ENCODE measurements at places on chromosomes 7 and 10.
A peak's percentile ranks its signal among the peaks of the same experiment; 100 is the strongest.

DNA sequence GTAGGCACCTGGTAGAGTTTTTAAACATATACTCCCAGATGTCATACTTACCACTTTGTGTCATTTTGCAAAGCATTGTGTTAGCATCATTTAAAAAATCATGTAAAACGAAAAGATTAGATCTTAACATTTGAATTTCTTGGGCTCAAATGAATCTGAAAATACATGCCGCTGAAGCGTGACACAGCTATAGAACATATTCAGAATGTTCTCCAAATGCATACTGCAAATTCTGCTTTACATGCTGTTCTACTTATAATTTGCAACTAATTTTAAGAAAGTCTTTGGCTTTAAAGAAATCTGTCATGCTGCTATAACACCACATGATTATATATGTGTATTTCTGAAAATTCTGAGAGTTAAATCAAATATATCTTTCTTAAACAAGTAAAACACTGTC lies 109.2 kb upstream of the CAV2 start:
- DNase-seq = no peak
- no peaks in the 10 kb centered on the region for H3K36me3 ChIP-seq
- H3K4me1 ChIP-seq = no peaks in the 10 kb centered on the region
- no peaks in the 10 kb centered on the region for H3K27me3 ChIP-seq
- no peak overlapping the region for H3K27ac ChIP-seq

DNA sequence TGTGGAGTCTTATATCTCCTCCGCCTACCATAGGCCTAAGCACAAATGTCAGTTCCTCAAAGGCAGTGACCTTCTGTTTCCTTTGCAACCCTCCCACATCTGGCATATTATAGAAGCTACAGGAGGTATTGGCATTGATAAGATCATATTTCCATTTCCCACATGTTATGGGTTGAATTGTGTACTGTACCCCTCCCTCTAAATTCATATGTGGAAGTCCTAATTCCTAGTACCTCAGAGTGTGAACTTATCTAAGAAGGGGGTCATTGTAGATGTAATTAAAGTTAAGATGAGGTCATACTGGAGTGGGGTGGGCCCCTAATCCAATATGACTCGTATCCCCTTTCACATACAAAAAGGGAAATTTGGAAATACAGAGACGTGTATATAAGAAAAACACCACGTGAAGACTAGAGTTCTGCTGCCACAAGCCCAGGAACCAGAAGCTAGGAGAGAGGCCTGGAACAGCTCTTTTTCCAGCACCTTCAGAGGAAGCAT lies 6.1 kb upstream of the LAMB4 start:
- no peak for DNase-seq
- no peaks in the 10 kb centered on the region for H3K36me3 ChIP-seq
- no peaks in the 10 kb centered on the region for H3K4me1 ChIP-seq

DNA sequence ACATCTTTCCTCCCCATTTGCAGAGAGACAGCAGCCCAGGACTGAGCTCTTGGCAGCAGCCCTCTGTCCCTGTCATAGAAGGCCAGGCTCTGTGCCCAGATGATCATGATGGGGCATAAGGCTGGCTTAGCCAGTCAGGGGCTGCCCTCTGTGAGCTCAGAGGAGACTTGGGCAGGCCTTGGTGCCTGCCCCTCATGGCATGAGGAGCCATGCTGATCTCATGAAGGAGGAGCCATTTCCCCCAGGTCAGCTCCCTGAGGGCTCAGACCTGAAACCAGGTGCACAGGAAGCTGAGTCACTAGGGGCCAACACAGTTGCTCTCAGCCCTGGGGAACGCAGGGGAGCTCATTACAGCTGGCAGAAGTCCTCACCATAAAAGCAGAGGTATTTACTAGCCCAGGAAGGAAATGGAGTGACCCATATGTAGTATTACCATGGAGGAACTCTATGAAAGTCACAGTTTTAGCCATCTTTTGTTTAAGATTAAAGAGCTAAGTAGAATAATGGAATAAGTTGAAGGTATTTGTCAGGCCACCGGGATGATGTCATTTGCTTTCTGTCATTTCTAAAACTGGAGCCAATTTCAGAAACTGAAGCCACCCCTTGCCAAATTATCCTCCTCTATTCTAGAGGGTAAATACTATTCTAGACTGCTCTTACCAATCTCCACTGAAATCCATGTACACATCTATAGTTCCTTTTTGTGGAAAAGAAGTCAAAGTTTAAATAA lies 362.4 kb upstream of the ZNF32 start:
- peaks cover 3% of the 10 kb centered on the region for H3K4me1 ChIP-seq
- no peaks in the 10 kb centered on the region for H3K36me3 ChIP-seq
- no peaks in the 10 kb centered on the region for H3K27me3 ChIP-seq
- DNase-seq = no peak

- H3K27ac ChIP-seq = no peak overlapping the region
- H3K27me3 ChIP-seq = no peaks in the 10 kb centered on the region
- H3K4me1 ChIP-seq = no peaks in the 10 kb centered on the region
- H3K36me3 ChIP-seq = no peaks in the 10 kb centered on the region
Observed at GRCh38 chr7:101784292-101785127, 32.9 kb upstream of the CUX1 start.

DNA sequence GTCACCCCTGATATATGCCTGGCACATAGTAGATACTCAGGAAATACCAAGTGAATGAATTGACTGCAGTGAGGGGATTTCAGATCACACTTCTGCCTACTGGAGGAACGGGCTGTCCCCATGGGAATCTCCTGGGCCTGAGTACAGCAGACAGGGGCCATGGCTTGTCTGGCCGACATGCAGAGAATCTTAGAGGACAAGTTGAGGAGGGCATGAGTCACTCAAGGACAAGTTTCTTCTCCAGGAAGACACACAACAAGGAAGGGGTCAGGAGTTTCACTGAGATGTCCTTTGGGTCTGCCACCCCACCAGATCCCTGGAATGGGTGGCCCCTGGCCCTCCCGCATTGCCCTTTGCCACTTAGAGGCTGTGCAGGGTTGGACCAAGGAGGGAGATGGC lies 20.7 kb downstream of the PLPP4 start:
- no peak for DNase-seq
- H3K4me3 ChIP-seq = no peak overlapping the region
- H3K36me3 ChIP-seq = no peaks in the 10 kb centered on the region
- H3K27me3 ChIP-seq = no peaks in the 10 kb centered on the region
- no peaks in the 10 kb centered on the region for H3K4me1 ChIP-seq
- H3K27ac ChIP-seq = no peak overlapping the region

GRCh38 chr7:64113981-64114380 lies 68.7 kb downstream of the ZNF727 start:
- no peak for DNase-seq
- H3K36me3 ChIP-seq = no peaks in the 10 kb centered on the region
- no peaks in the 10 kb centered on the region for H3K4me1 ChIP-seq
- no peak overlapping the region for H3K4me3 ChIP-seq
- H3K27me3 ChIP-seq = no peaks in the 10 kb centered on the region

DNA sequence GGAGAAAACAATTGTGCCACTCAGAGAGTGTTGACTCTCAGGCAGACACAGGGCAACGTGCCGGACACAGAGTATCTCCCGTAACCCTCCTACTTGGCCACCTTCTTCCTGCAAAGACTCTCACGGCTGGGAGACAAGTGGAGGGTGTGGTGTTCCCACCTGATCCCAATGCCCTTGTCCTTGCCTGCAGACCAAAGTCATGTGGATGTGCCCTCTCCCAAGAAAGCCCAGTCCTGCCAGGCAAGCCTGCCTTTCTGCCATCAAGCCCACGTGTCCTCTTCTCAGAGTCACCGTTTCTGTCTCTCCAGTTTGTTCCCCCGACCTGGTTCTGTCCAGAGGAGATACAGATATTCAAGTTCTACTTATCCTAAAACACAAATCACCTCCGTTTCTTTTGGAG lies 723 bp downstream of the PNLIPRP2 start:
- H3K27me3 ChIP-seq = no peaks in the 10 kb centered on the region
- DNase-seq = peak; percentile 51
- H3K4me1 ChIP-seq = peaks cover 24% of the 10 kb centered on the region
- peak overlapping the region; percentile 84 for H3K27ac ChIP-seq

DNA sequence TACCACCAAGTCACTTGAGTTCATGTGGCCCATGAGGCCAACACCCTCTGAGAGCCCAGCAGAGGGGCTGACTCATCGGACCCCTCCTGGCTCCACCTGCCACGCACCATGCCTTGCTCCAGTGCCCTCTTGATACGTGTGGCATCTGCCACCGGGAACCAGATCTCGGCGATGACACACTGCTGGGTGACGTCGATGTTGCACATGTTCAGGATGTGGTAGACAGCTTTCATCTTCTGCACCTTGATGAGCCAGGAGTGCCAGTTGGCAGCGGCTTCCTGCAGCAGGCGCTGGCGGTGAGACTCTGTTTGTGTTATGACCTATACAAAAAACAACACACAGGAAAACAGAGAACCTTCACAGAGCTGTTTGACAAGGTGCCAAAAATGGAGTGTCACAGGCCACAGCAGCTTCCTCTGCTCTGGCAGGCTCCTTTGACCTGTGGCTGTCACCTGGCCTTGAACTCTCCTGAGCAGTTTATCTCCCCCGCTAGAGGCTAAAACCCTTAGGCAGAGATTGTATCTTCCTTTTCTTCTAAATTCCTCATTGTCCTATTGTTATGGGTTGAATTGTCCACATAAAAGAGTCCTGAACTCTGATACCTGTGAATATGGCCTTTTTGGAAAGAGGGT lies 45.2 kb upstream of the TMEM213 start:
- no peak for DNase-seq
- H3K4me3 ChIP-seq = no peak overlapping the region
- no peaks in the 10 kb centered on the region for H3K27me3 ChIP-seq
- no peaks in the 10 kb centered on the region for H3K4me1 ChIP-seq
- no peak overlapping the region for H3K27ac ChIP-seq

DNA sequence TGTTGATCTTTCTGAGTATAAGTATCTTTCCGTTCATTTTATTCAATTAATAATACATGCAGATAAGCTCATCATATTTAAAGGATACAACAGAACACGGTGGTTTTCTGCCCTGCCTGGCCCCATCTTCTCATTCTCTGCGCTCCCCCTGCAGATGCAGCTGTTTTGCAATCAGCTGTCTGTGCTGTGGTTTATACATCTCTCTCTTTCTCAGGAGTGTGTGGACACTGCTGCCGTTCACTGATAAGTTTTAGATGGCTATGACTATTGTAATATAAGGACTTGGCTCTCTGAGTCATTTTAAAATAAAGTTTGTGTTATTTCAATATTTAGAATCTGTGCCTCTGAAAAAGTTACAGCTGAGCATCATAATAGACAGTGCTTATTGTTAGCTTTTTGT lies 54.5 kb downstream of the CUL1 start:
- no peaks in the 10 kb centered on the region for H3K27me3 ChIP-seq
- H3K36me3 ChIP-seq = no peaks in the 10 kb centered on the region
- no peak overlapping the region for H3K4me3 ChIP-seq

DNA sequence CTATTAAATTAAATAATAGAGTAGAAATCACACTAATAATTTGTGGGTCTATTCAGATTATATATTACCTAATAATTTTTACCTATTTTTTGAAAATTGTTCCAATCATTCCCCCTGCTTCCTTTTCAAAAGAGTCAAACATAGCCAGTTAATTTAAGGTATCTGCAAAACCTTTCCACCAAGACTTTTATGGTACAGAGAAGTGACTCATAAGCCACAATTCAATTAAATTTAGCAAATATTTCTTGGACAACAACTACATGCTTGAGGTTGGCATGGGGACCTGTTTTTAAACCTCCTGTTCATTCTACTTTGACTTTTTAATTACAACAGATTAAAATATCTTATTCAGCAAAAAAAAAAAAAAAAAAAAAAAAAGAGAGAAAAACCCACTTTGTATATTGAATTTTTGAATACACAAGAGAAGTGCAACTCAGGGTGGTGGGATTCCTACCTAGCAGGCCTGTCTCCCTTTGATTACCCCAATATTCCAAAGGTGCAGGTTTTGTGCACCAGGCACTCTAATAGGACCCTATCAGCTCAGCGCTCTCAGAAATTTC lies 301.9 kb upstream of the C7orf33 start:
- H3K27ac ChIP-seq = no peak overlapping the region
- DNase-seq = no peak
- H3K27me3 ChIP-seq = no peaks in the 10 kb centered on the region

DNA sequence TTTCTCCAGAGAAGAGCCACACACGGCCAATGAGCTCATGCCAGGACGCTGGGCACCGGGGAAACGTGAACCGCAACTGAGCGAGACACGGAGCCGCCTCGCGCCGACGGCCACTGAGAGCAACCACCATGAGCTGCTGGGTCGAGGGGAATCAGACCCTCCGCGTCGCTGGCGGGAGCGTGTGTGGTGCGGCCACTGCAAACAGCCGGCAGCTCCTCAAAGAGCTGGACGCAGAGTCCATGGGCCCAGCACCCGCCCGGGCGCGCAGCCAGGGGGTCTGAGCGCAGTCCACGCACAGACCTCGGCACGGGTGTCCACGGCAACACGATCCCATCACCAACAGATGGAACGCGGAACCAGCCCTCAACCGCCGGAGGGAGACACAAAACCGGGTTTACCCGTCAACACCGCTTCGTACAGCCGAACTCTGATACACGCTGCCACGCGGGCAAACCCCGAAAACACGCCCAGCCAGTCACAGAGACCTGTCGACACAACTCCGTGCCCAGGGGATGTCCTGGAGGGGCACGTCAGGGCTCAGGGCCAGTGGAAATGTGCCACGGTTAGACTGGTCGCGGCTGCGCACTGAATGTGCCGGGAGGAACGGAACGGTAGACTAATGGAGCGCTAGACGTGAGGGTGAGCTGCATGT lies 147.1 kb downstream of the ELFN1 start:
- no peak for DNase-seq
- H3K27ac ChIP-seq = no peak overlapping the region
- H3K4me1 ChIP-seq = no peaks in the 10 kb centered on the region
- no peaks in the 10 kb centered on the region for H3K27me3 ChIP-seq
- no peaks in the 10 kb centered on the region for H3K36me3 ChIP-seq

DNA sequence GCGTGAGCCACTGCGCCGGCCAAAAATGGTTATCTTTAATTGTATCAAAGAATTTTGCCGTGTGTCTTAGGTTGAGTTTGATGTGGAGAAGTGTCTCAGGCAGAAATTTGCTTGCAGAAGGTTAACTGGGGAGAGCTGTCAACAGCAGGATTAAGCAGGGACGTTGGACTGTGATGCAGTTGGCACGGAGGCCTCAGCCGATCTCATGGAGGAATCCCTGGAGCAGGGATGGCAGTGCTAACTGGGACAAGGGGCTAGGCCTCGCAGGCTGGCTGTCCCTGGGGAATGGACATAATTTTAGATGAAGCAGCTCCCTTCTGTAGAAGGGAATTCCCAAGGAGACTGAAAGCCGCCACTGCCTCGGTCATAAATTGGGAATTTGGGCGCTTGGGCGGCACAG lies 12.3 kb upstream of the KIF5B start:
- H3K27ac ChIP-seq = no peak overlapping the region
- DNase-seq = no peak
- no peaks in the 10 kb centered on the region for H3K4me1 ChIP-seq
- no peaks in the 10 kb centered on the region for H3K36me3 ChIP-seq
- no peaks in the 10 kb centered on the region for H3K27me3 ChIP-seq
- H3K4me3 ChIP-seq = no peak overlapping the region

Measured in pancreas (tissue), 10 donors.